ENCODE measurements at places on chromosomes 2 and 18.
A peak's percentile ranks its signal among the peaks of the same experiment; 100 is the strongest.

DNA sequence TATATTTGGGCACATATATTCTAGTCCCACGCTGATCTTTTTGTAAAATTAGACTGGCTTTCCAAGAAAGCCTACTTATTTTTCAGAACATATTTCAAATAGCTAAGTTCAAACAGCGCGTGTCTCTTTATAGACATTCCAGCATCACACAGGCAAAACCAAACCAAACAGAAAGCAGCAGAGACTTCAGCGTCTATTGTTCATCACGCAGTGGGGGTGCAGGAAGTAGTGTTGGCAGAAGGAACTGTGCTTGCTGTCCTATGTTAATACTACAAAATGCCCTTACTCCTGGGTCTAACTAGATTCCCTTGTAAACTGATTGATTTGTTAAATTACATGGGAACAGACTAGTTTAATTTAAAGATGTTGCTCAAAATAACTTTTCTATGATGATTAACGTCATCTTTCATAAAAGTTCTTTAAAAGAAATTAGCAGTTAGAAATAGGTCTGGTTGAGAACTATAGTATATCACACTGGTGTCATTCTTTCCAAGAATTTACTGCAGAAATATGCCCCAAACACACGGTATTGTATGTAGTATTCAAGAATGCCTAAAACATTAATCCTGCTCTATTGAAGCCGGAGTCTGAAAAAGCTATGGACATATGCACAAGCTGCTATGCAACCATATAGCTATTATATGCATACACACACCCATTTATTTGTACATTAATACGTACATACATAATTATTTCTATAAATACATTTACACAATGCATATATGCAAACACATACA lies 436.3 kb downstream of the CBLN2 start:
- DNase-seq, result no peak

DNA sequence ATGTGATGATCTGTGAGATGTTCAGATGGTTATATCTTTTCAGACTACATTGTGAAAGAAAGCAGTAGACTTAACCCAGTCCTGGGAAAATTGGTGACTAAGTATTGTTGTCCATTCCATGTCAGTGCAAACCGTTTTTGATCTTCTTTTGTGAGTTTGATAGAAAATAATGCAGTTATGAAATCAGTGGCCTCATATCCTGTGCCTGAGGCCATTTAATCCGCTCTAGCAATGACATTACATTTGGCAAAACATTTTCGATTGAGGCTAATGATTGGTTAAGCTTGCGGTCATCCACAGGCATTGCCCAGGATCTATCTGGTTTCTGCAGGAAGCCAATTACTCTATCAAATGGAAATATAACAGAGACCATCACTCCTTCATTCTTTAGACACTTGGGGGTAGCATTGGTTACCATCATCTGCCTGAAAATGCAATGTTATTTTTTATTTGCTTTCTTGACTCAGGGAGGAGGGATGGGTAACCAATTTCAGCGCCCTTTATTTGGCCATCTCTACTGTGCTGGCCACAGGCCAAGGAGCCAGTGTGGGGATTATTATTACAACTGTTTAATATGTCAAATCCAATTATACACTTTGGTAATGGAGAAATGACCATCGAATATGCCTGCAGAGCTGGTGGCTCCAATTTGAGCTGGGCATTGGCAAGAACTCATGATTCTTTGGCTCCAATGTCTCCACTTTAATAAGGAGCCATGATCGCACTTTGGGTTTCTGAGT lies 33.6 kb downstream of the TRIB2 start:
- DNase-seq, result no peak

DNA sequence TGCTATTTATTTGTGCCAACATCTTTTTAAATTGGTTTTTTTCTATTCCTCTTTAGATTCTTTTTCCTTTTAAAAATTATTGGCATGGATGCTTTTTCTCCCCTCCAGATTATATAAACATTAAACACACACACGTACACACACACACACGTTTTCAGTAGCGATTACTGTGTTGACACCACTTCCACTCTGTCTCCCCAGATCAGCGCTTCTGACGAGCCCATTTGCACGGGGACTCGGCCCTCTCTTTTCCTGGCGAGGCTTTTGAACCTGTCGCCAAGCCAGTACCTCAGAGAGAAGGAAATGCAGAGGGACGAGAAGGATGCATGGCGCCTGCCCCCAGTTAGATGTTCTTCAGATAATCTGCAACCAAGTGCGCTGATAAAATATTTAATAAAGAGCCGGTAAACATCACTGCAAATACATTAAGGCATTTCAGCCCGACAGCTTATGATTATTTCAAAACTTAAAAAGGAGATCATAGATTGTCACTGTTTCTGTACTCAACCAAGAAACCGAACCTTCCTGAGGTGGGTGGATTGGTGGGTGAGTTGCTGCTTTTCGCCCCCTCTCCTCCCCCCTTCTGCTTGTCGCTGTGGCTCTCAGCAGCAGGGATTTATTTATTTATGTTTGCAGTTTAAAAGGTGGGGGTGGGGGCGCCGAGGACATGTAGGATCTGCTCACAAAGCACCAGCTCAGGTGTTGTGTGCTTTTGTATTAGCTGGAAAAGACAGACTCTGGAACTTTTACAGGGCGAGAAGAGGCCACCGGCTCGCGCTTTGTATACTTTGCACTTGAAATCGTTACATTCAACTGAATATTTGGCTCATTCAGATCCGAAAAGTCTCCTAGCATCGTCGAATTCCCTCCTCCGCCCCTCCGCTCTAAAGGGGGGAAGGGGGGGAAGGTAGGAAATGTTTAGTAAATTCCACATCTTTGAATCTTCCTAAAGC lies 787 bp upstream of the TBR1 start:
- no peak for DNase-seq

DNA sequence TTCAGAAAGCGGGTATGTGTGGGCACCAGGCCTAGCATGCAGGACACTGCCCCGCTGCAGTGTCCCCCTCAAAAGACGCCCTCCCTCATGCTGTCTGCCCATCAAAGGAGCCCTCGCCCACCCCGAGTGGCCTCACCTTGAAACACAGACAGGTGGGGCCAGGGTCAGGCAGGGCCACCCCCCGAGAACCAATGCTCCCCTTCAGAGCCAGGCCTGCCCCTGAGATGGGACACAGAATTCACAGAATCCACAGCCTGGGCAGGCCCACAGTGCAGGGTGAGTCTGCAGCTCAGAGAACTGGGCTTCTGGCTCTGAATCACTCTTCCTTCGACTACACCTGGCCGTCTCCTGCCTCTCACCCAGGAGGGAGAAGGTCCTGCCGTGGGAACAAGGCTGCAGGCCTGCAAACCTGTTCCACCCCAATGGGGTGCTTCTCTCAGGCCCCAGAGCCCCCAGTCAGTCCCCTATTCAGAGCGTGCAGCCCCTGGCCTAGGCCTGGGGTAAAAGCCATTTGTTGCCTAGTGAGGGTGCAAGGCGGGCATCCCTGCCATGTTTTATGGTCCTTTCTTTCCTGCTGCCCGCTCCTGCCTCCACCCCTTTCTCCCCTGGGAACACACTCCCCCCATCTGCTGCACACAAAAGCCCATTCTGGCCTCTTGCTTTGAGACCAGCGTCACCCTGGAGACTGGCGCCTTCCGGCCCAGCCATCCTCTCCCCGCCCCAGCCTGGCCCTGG lies 11.3 kb upstream of the ARHGEF4 start:
- no peak for DNase-seq

- peak; percentile 70 for DNase-seq
Observed at GRCh38 chr2:29011418-29012060, 30.4 kb downstream of the TOGARAM2 start.
